ENCODE measurements at places on chromosomes 7 and 10. TPM values are rescaled to one million over a fixed set of nuclear protein-coding genes. Genes with fewer than 3 reads are reported as not detected.
A peak's percentile ranks its signal among the peaks of the same experiment; 100 is the strongest.

GRCh38 chr10:28681928-28682750 is 4.8 kb downstream of the BAMBI start:
- ATAC-seq: no peak
- no peaks in the 10 kb centered on the region for H3K4me1 ChIP-seq
- no peak overlapping the region for H3K4me3 ChIP-seq
- no peak overlapping the region for H3K27ac ChIP-seq

- no peak for ATAC-seq
- no peaks in the 10 kb centered on the region for H3K36me3 ChIP-seq
- no peaks in the 10 kb centered on the region for H3K4me1 ChIP-seq
- H3K27ac ChIP-seq: no peak overlapping the region
- no peak overlapping the region for H3K4me3 ChIP-seq
Observed at GRCh38 chr10:92678206-92678605, 11.5 kb upstream of the HHEX start.

DNA sequence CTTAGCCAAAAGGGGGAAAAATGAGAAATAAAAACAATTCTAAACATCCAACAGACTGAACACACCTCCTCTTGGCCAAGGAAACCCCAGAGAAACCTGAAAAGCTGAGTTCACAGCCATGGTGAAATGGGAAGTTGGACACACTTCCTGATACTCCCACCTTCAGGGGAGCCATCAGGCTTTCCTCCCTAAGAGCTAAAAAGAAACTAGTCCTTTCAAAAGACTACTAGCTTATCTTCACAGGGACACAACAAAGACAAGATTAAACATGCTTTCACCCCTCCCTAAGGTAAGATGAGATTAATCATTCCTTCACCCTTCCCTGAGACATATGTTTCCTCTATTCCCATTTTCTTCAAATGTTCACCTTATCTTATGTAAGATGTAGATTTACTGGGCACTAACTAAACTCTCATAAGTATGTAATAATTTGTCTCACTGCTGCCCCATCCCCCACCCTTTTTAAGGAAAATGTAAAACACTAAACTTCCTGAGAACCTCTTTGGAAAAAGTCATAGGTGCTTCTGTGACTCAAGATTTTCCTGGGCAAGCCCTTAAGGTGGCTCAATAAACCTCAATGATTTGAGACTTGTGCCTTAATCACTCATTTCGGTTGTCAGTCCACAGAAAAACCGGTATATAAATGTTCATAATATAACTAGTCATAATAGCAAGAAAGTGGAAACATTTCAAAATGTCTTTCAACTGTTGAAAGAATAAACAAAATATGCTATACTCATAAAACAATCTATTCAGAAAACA is 40.5 kb downstream of the HTR7 start:
- H3K4me1 ChIP-seq: no peaks in the 10 kb centered on the region
- H3K27me3 ChIP-seq: no peaks in the 10 kb centered on the region
- H3K4me3 ChIP-seq: no peak overlapping the region
- H3K36me3 ChIP-seq: no peaks in the 10 kb centered on the region
- ATAC-seq: no peak

GRCh38 chr7:66236713-66237303 is 31.7 kb downstream of the TPST1 start:
- no peak overlapping the region for H3K4me3 ChIP-seq
- ATAC-seq: no peak
- peaks cover 6% of the 10 kb centered on the region for H3K36me3 ChIP-seq
- H3K27ac ChIP-seq: no peak overlapping the region
- peaks cover 12% of the 10 kb centered on the region for H3K4me1 ChIP-seq

GRCh38 chr7:12456506-12456905 is 52.8 kb upstream of the VWDE start:
- no peaks in the 10 kb centered on the region for H3K27me3 ChIP-seq
- H3K27ac ChIP-seq: no peak overlapping the region
- H3K36me3 ChIP-seq: no peaks in the 10 kb centered on the region

GRCh38 chr10:28533186-28533564 is 257 bp downstream of the WAC start:
- H3K4me1 ChIP-seq: peaks cover 68% of the 10 kb centered on the region
- H3K27ac ChIP-seq: peak overlapping the region; percentile 99
- peaks cover 29% of the 10 kb centered on the region for H3K36me3 ChIP-seq
- H3K27me3 ChIP-seq: no peaks in the 10 kb centered on the region
- peak overlapping the region; percentile 94 for H3K4me3 ChIP-seq

- no peak overlapping the region for H3K27ac ChIP-seq
- H3K4me3 ChIP-seq: no peak overlapping the region
- H3K27me3 ChIP-seq: no peaks in the 10 kb centered on the region
- H3K4me1 ChIP-seq: no peaks in the 10 kb centered on the region
- no peak for ATAC-seq
Observed at GRCh38 chr10:21926358-21926925, 77.1 kb downstream of the DNAJC1 start.

DNA sequence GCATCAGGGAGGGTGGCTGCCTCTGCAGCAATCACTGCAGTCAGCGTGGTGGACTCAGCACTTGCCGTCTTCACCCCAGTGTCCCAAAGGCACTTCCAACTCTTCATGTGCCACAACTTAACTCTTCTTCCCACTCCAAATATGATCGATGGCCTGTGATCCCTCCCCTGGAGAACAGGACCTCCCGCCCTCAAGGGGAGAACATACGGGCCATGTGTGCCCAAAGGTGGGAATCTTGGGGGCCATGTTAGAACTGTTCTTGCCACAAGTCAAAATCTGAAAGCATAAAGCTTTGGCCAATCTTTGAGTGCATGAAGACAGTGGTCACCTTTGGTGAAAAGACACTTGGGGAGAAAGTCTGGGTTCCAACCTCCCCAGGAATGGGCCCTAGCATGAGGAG is 368.5 kb upstream of the MGMT start:
- H3K4me1 ChIP-seq: no peaks in the 10 kb centered on the region
- no peaks in the 10 kb centered on the region for H3K27me3 ChIP-seq
- ATAC-seq: no peak

GRCh38 chr7:44078521-44078920 is 3.8 kb downstream of the POLM start:
- H3K4me1 ChIP-seq: peaks cover 61% of the 10 kb centered on the region
- ATAC-seq: no peak
- no peaks in the 10 kb centered on the region for H3K27me3 ChIP-seq
- no peak overlapping the region for H3K4me3 ChIP-seq

DNA sequence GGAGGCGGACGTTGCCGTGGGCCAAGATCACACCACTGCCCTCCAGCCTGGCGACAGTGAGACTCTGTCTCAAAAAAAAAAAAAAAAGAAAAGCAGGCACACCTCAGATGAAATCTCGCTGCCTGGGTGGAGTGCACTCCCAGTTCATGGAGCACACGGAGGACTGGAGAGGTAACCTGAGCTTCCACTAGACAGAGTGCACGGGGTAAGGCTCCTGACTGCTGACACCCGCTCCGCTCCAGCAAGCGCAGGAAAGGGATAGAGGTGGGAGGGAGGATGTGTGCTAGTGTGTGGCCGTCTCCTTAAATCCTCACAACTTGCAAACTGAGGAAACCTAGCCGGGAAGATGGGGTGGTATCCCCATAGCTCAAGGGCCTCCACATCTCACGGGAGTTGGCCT is 50.8 kb downstream of the FAM53B start:
- H3K27ac ChIP-seq: no peak overlapping the region
- no peaks in the 10 kb centered on the region for H3K4me1 ChIP-seq
- H3K36me3 ChIP-seq: peaks cover 39% of the 10 kb centered on the region
- no peaks in the 10 kb centered on the region for H3K27me3 ChIP-seq

DNA sequence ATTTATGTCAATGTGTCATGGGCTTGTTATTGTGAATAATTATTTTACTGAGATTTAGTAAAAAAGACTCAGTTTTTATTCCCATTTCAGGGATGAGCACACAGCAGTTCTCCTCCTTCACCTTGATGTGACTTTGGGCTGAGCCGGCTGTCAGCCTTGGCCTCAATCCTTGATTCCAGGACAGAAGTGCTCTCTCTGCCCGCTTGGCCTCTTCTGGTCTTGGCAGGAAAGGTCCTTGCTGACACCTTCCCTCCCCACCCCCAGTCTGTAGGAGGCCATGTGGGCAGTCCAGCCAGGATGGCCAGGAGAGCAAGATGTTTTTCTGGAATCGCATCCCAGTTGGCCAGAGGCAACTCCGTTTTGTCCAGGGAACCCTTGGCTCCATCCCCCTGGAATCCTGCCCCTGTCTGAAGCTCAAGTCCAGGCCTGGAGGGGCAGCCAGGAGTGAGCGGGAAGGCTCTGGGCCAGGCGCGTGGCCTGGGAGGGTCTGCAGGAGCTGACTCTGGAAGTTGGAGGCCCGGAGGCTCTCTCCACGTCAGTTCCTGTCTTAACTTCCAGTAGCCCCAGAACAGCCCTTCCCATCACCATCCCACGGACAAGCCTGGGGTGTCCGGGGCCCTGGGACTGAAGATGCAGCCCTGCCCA is 100.9 kb downstream of the PDGFA start:
- no peaks in the 10 kb centered on the region for H3K36me3 ChIP-seq
- H3K4me1 ChIP-seq: no peaks in the 10 kb centered on the region
- peaks cover 5% of the 10 kb centered on the region for H3K27me3 ChIP-seq

DNA sequence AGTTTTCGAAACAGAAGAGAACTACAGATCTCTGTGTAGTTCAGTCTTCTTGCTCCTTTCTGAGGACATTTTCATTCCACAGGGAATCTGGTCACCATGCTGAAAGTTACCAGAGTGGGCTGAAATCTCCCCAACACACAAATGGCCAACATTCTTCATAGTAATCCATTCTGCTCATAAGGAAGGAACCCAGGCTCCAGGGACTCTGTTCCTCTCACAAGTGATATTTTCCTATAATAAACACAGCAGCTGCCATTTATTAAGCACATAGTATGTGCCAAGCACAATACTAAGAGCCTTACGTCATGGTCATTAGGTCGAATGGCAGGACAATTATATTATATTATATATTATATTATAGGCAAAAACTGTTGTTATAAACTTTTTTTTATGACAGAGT is 109.8 kb downstream of the RAB11FIP2 start:
- no peaks in the 10 kb centered on the region for H3K27me3 ChIP-seq
- no peak overlapping the region for H3K4me3 ChIP-seq
- ATAC-seq: no peak

- peak within 1 kb of the TSS; percentile 35 for H3K4me3 ChIP-seq
- peaks cover 46% of the 10 kb centered on the region for H3K27me3 ChIP-seq
- no peak for ATAC-seq
- peaks cover 23% of the 10 kb centered on the region for H3K4me1 ChIP-seq
- H3K36me3 ChIP-seq: peaks cover 5% of the 10 kb centered on the region
- H3K27ac ChIP-seq: no peak within 1 kb of the TSS
Observed at GRCh38 chr10:133526957-133527588, at the start of gene CYP2E1. TSS of gene CYP2E1 (plus strand) at chr10:133527363. CDS start at chr10:133527396, 33 bp downstream.

DNA sequence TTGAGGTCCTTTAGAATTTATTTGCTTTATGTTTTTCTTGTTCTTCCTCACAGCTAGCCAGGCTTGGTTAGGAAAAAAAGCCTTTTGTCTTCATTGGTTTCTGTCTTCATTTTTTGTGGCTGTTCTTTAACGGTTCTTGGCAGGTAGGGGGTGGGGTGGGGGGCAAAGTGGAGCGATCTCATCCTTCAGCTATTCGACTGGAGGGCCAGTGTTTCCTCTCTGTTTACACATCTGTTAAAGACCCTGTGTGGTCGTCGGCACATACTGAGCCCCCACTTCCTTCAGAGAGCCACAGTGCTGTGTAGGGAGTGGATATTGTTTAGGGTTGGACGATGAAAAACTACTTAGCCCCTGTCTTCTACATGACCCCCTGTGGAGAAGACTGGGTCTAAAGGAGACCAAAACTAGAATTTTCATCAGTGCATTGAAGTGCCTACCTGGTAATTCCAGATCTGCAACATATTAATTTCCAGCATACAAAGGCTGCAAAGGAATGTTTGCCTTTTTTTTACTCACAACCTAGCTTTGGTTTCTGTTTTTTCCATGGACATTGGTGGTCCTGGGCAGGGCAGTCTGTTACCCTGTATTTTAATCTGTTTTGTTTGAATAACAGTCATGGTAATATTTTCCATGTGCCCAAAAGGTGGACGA is 29.0 kb downstream of the PRPF18 start:
- peak overlapping the region; percentile 73 for H3K27ac ChIP-seq
- no peak overlapping the region for H3K4me3 ChIP-seq
- ATAC-seq: no peak
- no peaks in the 10 kb centered on the region for H3K27me3 ChIP-seq
- H3K4me1 ChIP-seq: peaks cover 30% of the 10 kb centered on the region

DNA sequence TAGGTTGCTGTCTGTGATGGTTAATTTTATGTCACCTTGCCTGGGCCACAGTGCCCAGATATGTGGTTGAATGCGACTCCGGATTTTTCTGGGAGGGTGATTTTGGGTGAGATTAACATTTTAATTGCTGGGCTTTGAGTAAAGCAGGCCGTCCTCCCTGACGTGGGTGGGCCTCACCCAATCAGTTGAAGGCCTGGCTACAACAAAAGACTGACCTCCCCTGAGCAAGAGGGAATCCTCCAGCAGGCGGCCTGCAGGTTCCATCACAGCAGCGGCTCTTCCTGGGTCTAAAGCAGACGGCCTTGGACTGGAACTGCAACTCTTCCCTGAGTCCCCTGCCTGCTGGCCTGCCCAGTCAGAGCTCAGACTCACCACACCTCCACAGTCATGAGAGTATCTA is 114.2 kb downstream of the SFMBT2 start:
- no peaks in the 10 kb centered on the region for H3K36me3 ChIP-seq
- no peak for ATAC-seq
- no peaks in the 10 kb centered on the region for H3K27me3 ChIP-seq
- no peak overlapping the region for H3K4me3 ChIP-seq

DNA sequence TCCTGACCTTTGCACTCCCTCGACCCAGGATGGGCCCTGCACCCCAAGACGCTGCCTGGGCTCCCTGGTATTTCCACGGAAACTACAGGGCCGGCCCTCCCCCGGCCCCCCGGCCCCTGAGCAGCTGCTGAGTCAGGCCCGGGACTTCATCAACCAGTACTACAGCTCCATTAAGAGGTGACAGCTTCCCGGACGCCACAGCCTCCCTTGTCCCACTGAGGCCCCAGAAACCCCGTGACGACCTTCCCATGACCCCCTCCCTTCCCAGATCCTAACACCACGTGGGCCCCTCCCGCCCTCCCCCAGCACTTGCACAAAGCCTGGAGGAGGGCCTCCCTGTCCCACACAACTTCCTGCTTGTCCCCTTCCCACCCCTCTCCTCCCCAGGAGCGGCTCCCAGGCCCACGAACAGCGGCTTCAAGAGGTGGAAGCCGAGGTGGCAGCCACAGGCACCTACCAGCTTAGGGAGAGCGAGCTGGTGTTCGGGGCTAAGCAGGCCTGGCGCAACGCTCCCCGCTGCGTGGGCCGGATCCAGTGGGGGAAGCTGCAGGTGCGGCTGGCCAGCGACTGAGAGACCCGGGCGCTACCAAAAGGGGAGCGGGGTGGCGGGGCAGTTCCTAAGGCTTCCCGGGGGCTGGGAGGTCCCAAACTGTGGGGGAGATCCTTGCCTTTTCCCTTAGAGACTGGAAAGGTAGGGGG is 5.7 kb downstream of the NOS3 start:
- peaks cover 14% of the 10 kb centered on the region for H3K27me3 ChIP-seq
- H3K36me3 ChIP-seq: peaks cover 11% of the 10 kb centered on the region
- H3K4me1 ChIP-seq: no peaks in the 10 kb centered on the region
- no peak for ATAC-seq
- H3K4me3 ChIP-seq: peak overlapping the region; percentile 8
- H3K27ac ChIP-seq: no peak overlapping the region

GRCh38 chr7:92953657-92954056 is 117.3 kb upstream of the CDK6 start:
- ATAC-seq: no peak
- H3K27ac ChIP-seq: no peak overlapping the region
- H3K4me1 ChIP-seq: no peaks in the 10 kb centered on the region
- H3K27me3 ChIP-seq: no peaks in the 10 kb centered on the region
- H3K4me3 ChIP-seq: no peak overlapping the region

TFEC gene
- 3.3 TPM for total RNA-seq

TFR2 gene
- total RNA-seq: not detected

ST8SIA6 gene
- total RNA-seq: not detected

VIPR2 gene
- 52.5 TPM for total RNA-seq

COL28A1 gene
- total RNA-seq: 20.7 TPM

BLOC1S2 gene
- 21.0 TPM for total RNA-seq

PCLO gene
- 2.3 TPM for total RNA-seq

ATG9B gene
- not detected for total RNA-seq
